ENCODE measurements at places on chromosomes 13 and 19.

DNA sequence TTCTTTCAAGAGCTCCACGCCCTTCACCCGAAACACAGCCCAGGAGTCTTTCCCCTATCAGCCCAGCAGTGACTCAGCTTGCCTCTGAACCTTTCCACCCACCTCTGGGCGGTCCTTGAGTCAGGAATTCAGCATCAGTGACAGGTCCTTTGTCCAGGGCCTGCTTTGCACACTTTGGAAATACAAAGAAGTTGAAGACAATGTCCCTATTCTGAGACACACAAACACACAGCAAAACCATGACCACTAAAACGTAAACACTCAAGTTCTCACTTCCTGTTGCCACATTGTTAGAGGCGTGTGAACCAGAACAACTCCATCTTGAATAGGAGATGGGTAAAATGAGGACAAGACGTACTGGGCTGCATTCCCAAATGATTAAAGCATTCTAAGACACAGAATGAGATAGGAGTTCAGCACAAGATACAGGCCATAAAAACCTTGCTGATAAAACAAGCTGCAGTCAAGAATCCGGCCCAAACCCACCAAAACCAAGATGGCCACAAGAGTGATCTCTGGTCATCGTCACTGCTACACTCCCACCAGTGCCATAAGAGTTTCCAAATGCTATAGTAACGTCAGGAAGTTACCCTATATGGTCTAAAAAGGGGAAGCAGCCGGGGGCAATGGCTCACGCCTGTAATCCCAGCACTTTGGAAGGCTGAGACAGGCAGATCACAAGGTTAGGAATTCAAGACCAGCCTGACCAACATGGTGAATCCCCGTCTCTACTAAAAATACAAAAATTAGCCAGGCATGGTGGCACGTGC, 49.2 kb upstream of the ATP12A start:
- DNase-seq: no peak

GRCh38 chr19:34990578-34991192, 9.4 kb upstream of the GRAMD1A start:
- peak; percentile 50 for DNase-seq

- DNase-seq: no peak
These were observed 80.1 kb downstream of the IPO5 start for GRCh38 chr13:98033277-98034247.

- no peak for DNase-seq
These were observed 57.3 kb upstream of the TPM4 start for GRCh38 chr19:16018801-16019551.

GRCh38 chr13:95505265-95505664, 47.3 kb upstream of the CLDN10 start:
- no peak for DNase-seq

DNA sequence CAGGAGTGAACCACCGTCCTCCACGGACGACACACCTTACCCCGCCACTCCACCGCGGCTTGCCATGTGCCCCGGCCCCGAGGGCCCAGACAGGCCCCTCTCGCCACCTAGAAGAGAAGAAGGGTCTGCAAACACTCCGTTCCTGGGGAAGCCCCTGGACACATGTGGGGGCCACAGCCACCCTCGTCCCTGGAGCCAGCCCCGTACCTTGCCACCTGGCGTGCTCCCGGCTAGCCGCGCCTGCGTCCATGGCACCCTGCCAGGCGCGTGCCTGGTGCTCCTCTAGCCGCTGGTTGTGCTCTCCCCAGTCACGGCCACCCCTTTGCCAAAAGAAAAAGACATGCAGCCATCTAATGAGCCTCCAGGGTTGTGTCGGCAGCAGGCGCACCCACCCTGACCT, 19.9 kb upstream of the TINCR start:
- no peak for DNase-seq

DNA sequence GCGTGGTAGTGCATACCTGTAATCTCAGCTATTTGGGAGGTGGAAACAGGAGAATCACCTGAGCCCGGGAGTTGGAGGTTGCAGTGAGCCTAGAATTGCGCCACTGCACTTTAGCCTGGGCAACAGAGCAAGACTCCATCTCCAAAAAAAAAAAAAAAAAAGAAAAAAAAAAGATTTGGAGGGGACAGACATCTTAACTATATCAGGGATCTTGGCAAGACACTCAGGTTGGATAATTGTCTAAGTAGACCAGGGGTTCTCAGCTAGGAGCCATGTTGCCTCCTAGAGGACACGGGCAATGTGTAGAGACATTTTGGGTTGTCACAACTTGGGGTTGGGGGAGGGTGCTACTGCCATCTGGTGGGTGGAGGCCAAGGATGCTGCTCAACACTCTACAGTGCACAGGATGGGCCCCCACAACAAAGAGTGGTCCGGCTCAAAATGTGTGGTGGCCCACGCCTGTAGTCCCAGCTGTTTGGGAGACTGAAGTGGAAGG, 1.9 kb upstream of the ZNF580 start:
- DNase-seq: peak; percentile 67

- DNase-seq: no peak
These were observed 42.1 kb upstream of the NPAS1 start for GRCh38 chr19:46977548-46977947.

DNA sequence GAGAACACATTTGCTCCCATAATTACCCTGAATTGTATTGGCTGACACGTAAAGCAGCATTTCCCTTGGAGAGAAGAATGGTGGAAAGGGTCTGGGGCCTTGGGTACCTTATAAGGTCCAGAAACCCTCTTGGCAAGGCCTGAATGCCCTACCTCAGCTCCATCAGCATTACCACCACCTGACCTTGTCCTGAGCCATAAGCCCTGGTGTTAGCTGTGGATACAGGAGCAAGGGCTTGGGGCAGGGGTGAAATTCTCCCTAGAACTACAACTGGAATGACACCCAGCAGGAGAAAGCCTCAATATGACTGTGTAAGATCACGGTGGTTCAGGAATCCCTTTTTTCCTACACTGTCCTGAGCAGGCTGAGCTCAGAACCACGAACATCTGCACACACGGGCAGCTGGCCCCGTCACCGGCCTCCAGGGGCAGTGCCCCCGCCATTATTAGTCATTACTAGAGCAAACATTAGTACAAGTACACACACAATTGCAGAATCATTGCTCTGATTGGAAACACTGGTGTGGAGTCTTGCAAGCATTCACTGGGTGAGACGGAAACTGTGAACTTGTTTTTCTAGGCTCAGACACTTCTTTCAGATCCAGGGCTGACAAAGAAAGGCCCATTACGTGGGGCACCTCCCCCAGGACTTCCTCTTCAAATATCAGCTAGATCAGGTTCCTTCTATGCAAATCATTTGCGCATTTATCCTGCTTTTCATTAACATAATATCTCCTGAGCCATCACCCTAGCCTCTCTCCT, 26.8 kb upstream of the MTIF3 start:
- peak; percentile 20 for DNase-seq

GRCh38 chr13:59566561-59566960, 597.2 kb downstream of the DIAPH3 start:
- DNase-seq: no peak

- no peak for DNase-seq
These were observed 37.7 kb downstream of the DLEU7 start for GRCh38 chr13:50805805-50806204.

DNA sequence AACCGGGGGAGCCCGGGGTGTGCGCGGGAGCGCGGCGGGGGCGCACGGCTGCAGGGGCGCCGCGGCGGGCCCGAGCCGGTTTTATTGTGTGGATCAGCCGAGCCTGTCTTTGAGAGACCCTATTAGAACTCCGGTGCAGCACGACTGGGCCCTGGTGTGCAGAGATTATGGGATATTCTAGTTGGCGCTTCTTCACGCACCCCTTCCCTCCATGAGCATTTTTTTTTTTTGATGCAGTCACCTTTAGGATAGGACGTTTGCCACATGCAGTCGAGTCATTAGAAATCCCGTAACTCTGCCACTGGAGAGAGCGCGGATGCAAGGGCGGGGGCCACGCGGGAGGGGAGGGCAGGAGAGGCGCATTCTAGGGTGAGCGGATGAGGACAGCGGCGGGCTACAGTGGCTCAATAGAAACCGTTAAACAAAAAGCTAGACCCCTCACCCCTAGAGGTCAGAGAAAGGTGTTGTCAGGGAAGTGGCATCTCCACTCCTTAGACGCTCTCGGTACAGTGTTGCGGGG, 3.7 kb downstream of the FGF9 start:
- DNase-seq: peak; percentile 20

DNA sequence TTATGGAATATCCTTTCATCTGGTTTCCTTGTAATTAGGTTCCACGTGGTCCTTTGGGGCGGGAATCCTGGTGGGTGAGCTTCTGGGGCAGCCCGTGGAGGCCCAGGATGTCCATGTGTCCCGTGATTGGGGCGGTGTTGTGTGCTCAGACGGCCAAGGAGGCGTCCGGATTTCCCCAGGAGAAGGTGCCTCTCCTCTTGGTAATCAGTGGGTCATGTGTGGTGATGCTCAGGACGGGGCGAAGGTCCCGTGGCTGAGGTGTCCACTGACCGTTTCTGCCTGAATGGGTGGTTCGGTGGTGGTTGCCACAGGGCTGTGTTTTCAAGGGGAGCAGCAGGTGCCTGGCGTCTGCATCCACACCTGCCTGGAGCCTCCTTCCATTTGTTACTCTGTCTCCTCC, 52.2 kb upstream of the F7 start:
- no peak for DNase-seq

GRCh38 chr19:39996218-39996810, 546 bp upstream of the ZNF546 start:
- peak; percentile 51 for DNase-seq

GRCh38 chr19:14494910-14495671, 836 bp downstream of the GIPC1 start:
- DNase-seq: no peak

DNA sequence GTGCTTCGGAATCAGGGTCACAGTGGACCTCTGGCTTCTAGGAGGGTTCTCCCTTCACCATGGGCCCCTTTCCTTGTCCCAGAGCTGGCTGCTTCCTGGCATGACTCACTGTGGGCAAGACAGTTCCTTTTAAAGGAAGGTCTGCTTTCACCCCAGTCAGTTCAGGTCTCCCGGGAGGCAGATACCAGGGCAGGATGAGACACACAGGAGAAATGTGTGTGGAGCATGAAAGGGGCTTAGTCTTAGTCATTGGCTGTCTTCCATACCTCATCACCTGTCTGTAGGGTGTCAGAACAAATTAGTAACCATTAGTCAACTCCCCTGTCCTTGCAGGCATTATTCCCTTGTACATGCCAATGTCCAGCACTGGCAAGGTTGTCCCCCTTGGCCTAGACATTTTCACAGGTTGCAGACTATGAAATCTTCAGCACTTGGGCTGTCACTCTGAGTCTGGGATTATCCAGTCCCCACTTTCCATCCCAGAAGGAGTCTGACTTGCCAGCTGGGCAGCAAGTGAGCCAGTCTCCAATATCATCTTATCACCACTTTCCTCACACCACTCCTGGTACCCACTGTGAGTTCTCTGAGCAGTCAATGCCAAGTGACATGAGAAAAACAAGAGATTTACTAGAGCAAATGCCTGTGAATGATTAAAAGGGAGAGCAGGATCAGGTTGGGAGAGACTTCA, 76.8 kb upstream of the MEDAG start:
- DNase-seq: no peak

- no peak for DNase-seq
These were observed 2.1 kb upstream of the RAD23A start for GRCh38 chr19:12943437-12944044.

- DNase-seq: no peak
These were observed 625 bp downstream of the ZNF709 start for GRCh38 chr19:12484011-12484370.

DNA sequence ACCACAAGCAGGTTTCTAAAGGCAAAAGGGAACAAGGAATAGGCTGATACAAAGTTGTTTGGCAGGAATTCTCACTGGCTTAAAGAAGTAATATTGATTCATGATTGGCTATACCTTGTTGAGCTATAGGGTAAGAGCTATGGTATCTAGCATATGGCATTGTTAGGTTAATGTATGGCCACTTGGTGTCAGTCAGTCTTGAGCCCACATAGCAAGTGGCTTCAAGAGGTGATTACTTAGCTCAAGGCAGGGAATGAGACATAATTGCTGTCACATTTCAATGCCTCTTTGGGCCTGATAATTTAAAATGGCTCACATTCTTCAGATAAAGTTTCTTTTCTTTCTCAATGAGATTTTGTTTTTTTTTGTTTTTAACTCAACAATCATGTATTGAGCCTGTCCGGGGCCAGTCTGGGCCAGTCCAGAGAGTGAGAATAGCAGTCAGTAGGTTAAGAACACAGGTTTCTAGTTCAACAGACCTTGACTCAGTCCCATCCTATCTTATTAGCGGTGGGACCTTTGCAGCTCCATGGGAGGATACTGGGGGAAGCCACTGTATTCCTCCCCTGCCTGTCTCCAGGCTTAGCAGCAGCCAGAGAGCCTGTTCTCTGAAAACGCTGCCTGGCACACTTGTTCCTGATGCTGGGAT, 45.8 kb upstream of the RCBTB2 start:
- DNase-seq: no peak

GRCh38 chr13:22031702-22032286, 360.9 kb downstream of the FGF9 start:
- no peak for DNase-seq

DNA sequence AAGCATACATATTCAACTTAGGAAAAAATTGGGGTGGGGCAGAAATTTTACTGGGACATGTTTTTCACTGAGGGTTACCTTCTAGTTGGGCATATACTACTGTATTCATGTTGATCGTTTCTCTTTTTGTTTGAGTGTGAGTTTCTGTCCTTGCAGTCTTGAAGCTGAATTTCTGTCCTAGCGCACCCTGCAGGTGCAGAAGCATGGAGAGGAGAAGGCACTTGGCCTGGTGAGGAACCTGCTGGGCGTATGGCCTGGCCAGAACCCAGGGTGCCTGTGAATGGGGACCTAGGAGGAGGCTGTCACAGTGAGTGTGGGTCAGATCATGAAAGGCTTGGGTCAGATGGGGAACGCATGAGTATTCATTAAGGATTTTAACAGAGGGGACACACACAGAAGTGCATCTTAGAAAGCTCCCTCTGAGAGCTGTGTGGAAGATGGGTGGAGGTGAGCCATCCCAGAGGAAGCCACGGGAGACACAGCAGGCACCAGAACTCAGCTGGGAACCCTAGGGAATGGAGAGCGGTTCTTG, 36.8 kb downstream of the SERP2 start:
- DNase-seq: no peak

DNA sequence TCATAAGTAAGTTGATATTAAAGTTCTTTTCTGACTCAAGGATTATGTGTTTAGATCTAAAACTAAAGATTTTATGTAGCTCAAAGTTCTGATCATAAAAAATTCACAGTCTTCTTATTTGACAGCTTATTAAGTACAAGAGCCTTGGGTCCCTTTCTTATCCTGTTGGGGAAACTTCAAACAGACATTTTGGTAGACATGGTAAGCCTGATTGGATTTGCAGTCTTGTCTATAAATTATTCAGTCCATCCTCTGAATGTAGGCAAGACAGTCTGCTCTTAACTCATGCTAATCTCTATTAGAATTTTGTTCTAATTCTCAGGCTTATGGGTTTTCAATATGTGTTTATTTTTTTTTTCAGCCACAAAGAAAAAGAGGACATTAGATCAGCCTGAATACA, 1718.7 kb upstream of the SLC10A2 start:
- DNase-seq: no peak

- DNase-seq: no peak
These were observed 15.7 kb downstream of the TMEM143 start for GRCh38 chr19:48348045-48348444.

DNA sequence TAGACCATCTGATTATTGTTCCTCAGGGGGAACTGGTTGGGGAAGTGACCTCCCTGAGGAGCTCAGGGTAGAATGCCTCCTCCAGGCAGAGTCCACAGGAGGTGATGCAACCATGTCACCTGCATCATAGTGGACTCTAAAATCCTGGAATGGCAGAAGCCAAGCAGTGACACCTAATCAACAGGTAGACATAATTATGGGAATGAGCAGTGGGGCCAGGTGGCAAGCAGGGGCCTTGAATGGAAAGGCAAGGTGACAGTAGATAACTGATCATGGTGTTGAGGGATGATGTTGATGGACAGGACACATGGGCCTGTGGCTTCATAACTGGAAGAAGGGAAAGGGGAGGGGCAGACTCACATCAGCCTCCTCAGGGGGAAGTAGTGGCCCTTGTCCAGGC, 27.3 kb upstream of the IRS2 start:
- DNase-seq: no peak

Measured in activated naive CD4-positive, alpha-beta T cell treated with Interleukin-2 at 50 U/mL for 16 hours (primary cell).